ENCODE measurements at places on chromosomes 3 and 15.

GRCh38 chr15:33031324-33031821, 163.1 kb downstream of the FMN1 start:
- DNase-seq, result no peak

DNA sequence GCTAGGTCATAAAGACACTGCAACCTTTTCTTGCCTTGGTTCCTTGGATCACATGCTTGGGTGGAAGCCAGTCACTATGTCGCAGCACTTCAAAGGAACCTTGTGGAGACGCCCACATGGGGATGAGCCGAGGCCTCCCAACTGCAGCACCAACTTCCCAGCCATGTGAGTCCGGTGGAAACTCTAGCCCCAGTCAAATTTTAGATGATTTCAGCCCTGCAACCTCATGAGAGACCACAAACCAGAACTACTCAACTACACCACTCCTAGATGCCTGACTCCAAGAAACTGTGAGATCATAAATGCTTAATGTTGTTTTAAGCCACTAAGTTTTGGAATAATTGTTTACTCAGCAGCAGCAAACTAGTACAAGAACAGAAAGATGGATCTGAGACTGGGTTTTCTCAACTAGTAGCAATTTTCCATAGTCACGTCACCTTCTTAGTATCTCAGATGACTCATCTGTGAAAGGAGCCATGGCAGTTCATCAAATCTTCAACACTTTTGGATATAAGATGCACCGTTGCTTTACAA, 86.5 kb downstream of the MB21D2 start:
- no peak for DNase-seq

- no peak for DNase-seq
These were observed 50.2 kb downstream of the VGLL4 start for GRCh38 chr3:11593318-11594034.

DNA sequence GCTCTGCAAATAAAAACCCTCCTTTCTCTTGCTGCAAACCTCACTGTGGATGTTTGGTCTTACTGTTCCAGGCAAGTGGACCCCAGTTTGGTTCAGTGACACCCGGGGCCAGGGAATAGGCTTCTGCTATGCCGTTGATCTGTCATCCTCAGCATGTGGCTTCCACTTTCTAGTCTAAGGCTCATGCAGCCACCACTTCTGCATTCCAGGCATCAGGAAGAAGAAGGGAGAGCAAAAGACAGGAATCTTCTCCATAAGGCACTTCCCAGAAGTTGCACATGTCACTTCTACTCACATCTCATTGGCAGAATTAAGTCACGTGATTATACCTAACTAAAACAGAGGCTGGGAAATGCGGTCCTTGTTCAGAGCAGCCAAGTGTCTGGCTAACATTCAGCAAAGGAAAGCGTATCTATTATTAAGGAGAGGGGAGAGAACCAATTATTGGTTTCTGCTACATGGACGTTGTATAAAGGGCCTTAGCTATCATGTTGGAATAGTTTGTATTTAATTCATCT, 173.6 kb upstream of the PFN2 start:
- no peak for DNase-seq

DNA sequence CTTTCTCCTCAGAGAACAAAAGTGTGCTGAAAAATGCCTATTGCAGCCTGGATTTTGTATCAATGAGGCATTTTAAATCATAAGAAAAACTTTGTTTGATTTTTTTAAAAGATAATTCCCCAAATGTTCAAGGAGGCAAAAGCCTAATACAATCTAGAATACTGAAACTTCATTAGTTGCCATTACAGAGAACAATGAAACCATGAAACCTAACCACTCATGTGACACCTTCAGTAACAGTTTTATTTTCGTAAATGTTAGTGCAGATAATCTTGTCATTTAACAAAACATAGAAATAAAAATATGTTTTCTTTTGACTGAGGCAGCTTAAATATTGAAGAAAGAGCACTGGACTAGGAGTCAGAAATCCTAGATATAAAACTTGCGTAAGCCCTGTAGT, 655.9 kb downstream of the RBMS3 start:
- no peak for DNase-seq

- no peak for DNase-seq
These were observed 68.0 kb upstream of the RBMS3 start for GRCh38 chr3:29212789-29213433.

DNA sequence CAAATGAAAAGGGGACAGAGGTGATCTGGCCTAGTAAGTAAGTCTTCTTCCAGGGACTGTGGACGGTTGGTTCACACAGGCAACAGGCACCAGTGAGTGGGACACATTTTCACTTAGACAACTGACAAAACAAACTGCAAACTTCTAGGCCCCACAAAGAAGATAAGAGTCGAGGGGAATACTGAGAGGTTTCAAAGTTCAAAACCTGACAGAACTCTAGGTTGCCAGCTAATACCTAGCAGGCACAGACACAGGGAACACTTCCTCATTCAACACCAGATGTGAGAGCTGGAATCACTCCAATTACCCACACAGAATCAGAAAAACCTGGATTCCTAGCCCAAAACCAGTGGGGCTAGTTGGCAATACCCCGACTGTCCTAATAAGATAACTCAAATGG, 621.7 kb downstream of the ZPLD1 start:
- DNase-seq, result no peak

DNA sequence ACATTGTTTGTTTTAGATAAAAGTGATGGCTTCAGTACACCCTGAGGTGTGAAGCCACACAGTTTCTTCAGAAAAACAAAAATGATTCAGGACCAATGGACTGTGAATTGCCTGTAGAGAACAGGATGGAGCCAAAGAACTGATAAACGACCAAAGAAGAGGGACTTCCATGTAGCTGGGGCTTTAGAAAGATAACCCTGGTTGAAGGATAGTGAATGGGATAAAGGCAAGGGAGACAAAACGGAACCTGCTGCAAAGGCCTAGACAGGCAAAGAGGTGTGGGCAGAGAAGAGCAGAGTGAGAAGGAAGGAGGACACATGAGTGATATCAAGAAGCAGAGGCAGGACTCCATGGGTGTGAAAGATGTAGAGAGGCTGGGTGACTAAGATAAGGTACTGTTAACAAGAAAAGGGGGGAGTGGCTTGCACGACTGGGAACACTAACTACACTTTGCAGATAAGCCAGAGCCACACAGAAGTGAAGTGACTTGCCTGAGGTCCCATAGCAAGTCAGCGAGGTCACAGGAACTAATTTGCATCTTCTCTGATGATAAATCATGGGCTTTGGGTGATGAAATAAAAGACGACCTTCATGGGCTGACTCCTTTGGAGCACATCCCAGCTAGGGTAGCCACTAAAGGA, 44.3 kb downstream of the RAB6B start:
- no peak for DNase-seq

DNA sequence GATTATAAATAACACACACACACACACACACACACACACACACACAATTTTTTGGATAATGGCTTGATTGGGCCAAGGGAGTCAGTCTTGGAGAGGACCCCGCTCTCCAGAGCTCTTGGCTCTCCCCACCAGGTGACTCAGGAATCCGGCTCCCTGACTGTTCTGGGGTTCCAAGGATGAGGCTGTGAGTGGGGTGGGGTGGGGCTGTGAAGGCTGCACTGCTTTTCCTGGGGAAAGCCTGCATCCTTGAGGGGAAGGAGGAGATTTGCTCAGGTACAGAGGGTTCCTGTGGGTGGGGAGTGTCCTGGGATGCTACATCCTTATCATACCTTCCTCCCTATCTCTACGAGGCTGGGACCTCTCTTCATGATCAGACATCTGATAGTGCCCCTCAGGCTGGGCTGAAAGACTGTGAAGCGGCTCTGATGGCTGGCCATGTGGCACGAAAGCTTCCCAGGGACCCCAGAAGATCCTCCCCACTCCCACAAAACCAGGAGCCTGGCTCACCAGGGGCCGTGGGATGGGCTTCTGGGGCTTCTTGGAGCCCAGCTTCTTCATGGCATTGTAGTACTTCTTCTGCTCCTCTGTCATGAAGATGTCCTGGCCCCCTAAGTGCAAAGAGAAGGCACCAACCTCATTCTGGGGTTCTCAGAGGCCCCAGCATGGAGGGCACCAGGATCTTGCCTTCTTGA, 59.2 kb downstream of the EXOG start:
- DNase-seq, result no peak

GRCh38 chr3:161423911-161424522, 52.7 kb upstream of the SPTSSB start:
- no peak for DNase-seq

DNA sequence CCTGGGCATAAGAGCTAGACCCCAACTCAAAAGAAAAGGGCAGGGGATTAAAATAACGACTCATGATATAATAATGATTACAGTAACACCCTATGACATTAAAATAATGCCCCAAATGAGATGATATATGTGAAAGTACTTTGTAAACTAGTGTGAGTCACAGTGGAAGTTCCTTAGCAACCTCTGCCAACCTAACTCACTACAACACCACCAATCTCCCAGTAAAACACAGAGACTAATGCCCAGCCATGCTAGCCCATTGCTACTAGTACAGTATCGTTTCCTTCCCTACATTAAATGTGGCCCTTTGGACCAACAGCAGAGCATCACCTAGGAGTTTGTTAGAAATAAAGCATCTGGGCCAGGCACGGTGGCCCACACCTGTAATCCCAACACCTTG, 11.2 kb upstream of the ADAMTS7 start:
- no peak for DNase-seq

DNA sequence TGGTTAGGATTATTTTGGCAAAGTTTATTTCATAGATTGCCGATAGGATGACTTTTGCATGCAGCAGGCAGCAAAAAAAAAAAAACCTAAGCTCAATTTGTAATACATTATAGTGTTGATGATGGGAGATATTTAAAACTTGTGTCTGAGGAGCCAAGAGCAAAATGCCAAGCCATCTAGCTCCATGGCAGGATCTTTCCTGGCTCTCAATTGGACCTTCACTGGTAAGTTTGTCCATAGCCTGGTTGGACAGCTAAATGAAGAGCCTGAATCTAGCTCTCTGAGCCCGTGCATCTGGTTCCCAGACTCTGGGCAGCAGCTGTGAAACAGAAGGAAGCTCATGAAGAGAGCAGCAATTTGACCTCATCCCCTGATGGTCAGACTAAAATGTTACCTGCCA, 17.5 kb downstream of the STAC start:
- no peak for DNase-seq

DNA sequence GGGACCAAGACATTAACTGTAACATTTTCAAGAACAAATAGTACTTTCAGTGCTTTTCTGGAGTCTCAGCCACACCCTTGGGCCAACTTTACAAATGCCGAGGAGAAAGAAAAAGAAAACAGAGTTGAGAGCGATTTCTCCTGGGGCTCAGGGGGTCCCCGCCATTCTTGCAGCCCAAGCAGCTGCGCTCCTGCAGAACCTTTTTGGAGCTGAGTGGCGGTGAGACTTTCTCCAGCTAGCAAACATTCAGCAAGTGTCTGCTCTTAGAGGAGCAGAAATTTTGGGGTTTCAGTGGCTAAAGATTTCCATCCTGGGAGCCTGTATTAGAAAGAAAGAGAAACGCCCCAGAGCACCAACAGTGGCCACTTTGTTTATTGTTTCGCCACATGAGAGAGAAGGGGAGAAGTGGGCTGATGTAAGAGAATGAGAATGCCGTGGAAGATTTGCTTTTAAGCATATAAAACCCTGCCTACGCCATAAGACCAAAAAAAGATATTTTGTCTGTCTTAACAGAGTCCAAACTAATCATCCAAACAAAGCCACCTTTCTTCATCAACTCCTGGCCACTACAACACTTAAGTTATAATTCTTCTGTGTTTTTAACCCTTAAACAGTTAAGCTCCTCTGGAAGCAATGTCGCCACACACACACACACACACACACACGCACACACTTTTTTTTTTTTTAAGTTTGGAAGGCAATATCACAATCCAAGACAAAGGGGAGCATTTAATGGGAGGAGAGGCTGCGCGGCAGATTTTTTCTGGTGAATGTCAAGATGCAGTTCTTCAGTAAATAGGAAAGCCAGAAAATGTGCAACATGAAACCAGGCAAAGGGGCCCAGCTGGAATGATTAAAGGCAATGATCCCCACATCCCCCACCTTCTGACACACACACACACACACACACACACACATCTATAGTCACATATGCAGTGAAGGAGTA, 19.2 kb downstream of the EID1 start:
- no peak for DNase-seq

DNA sequence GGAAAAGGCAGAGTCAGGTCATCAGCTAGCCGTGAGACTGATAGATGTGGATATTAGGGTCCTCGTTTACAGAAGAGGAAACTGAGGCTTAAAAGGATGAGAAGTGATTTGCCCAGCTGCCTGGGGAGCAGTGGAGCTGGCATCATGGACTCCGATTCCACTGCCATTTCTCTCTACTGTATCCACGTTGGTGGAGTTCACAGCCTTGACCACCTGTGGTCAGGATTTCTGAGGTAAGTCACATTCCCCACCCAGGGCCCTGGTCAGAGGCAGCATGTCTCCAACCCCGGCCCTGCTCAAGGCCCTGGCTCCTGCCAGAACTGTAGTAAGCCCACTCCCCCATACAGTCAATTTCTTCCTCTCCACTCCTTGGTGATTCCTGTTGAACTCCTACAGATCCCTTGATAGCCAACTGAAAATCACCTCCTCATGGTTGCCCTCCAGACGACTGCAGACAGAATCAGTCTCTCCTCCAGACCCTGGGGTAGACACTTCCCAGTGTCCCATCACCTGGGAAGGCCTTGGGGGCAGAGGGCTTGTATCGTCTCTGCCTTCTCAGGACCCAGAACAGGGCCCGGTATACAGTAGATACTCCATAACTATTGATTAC, 41.2 kb upstream of the SLC6A6 start:
- no peak for DNase-seq

DNA sequence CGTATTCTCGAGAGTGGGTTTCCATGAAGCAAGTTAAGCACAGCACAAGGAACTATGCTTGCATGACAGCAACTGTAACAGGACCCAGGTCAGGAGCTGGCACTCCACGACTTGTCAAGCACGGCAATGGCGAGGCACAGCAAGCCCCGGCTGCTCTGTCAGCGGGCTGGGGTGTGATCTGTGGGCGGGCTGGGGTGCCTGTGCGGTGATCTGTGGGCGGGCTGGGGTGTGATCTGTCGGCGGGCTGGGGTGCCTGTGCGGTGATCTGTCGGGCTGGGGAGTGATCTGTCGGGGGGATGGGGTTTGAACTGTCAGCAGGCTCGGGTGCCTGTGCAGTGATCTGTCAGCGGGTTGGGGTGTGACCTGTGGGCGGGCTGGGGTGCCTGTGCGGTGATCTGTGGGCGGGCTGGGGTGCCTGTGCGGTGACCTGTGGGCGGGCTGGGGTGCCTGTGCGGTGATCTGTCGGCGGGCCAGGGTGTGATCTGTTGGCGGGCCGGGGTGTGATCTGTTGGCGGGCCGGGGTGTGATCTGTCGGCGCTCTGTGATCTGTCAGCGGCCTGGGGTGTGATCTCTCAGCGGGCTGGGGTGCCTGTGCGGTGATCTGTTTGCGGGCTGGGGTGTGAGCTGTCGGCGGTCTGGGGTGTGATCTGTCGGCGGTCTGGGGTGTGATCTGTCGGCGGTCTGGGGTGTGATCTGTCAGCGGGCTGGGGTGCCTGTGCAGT, 205.7 kb downstream of the XXYLT1 start:
- DNase-seq, result no peak

- no peak for DNase-seq
These were observed 40.9 kb upstream of the SMAD3 start for GRCh38 chr15:67024314-67024997.

DNA sequence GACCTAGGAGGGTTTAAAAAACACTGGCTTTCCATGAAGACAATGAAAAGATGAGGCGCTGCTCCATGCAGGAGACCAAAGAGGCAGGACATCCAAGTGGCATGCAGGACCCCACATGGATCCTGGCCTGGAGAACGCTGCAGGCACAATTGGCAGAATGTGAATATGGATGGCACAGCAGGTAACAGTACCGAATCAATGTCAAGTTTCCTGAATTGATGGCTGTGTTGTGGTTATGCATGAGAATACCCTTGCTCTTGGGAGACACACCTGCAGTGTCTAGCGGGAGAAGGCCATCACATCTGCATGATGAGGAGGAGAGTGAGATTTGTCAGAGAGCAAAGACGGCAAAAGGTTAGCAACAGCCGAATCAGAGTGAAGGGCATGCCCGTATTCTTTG, 74.3 kb upstream of the SEC13 start:
- no peak for DNase-seq
